ENCODE measurements at places on chromosomes 7 and 10.

DNA sequence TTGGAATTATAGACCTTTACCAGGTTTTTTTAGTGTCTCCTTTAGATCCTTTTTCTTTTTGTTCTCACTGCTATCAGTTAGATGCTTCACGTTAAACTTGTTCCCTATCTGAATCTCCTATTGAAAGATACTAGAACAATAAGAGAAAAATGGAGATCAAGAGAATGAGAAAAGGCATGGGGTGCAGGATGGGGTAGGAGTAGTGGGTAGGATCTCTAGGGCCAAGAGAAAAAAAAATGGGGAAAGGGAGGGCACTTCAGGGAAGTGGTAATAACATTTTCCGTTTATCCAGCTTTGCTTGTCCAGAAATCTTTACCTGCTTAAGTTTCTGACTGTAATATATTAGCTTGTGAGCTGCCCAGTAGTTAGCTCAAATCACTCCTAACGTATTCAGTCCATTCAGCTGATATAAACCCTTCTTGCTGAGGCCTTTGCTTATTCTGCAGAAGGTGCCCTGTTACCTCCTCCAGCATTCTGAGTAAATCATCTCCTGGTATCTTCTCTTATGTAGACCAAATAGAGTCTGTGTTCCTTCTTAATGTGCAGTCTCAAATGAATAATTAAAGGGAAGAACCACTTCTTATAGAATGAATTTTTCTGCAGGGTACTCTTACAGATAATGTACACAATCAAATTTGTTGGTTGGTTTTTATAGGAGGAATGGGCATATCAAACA is 69.7 kb downstream of the ZNRF2 start:
- no peak for DNase-seq

DNA sequence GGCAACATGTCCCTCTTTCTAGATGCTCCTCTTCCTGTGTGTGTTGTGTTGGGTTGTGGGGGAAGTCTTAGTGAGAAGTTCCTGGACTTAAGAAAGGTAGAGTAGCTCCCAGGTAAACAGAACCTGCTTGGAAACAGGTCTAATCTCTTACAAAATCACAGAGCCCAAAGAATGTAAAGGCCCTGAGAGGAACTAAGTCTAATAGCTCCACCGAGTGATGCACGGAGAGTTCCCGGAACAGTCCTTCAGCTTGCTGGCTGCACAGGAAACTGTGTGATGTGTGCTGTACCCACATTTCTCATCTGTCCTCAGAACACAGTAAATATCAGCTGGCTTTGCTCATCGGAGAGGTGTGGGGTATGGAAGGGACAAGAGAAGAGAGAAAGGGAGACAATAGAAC is 182.6 kb upstream of the LYZL1 start:
- DNase-seq, result no peak

GRCh38 chr10:45580371-45581215 is 92.0 kb downstream of the ZFAND4 start:
- no peak for DNase-seq

DNA sequence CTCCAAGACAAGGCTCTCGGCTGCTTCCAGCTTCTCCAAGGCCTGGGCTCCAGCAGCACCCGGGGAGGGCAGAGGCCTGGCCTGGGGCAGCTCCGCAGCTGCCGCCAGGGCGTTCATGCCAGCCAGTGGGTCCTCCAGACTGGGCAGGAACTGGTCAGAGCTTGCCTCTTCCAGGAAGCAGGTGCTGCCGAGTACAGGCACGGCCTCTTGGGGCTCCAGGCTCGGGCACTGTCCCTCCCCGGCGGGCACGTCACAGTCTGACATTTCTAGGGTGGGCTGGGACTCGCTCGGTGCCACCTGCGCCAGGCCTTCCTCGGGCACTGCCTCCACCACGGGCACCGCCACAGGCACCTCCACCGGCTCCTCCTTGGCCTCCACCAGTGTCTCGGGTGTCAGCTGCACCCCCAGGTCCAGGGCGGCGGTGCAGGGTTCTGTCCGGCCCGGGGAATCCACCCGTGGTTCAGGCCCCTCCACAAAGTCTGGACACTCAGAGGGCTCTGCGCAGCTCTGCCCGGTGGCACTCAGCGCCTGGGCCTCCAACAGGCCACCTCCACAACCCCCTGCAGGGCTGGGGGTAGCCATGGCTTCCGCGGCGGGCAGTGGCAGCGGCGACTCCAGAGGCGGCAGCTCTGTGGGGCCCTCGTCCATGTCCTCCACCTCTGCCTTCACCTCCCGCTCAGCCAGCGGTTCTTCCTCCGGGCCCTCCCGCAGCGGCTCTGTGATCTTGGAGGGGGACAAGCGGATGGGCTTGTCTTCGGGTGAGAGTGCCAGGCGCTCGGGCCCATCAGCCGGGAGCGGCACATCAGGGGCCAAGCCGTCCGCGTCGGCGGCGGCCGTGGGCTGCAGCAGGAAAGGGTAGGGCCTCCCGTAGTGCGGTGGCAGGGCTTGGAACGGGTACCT is 52.9 kb downstream of the TNRC18 start:
- DNase-seq, result no peak

GRCh38 chr10:50279489-50279888 is 28.2 kb upstream of the ASAH2 start:
- DNase-seq, result no peak

- DNase-seq, result no peak
These were observed 120.7 kb upstream of the ADARB2 start for GRCh38 chr10:1858048-1858447.

- DNase-seq, result no peak
These were observed 17.6 kb upstream of the AKR1C3 start for GRCh38 chr10:5076615-5077014.

DNA sequence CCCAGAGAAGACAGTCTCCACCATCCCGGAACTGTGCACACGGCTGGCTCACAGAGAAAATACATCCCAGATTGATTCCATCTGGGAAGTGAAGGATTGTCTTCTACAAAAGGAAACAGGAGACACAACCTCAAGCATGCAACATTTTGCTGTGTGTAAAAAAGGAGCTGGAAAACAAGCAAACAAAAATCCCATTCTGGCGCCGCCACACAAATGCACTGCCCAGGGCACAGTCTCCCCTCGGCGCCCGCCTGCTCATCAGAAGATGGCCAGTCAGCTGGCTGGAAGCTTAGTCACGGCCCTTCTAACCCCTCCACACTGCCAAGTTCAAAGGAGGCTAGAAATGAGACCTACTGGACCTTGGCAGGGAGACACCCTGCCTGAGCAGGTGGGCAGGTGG is 14.1 kb upstream of the CYTH3 start:
- no peak for DNase-seq

DNA sequence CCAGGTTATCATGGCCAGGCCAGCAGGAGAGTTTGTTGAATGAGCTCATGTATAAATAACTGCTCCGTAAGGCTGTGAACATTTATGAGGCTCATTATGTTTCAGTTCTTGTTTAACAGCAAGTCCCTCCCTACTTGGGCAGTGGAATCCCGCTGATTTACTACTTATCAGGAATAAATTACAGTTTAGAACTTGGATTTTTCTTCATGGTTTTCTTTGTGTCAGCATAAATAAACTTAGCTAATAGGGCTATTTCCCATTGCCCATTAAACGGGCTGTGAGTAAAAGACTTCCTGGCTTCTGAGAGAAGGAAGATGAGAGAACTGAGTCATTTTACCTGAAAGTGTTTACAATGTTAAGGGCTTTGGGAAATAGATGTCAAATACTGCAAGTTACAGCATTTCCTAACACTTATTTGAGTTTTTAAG is 701.6 kb upstream of the ANKRD30A start:
- no peak for DNase-seq

DNA sequence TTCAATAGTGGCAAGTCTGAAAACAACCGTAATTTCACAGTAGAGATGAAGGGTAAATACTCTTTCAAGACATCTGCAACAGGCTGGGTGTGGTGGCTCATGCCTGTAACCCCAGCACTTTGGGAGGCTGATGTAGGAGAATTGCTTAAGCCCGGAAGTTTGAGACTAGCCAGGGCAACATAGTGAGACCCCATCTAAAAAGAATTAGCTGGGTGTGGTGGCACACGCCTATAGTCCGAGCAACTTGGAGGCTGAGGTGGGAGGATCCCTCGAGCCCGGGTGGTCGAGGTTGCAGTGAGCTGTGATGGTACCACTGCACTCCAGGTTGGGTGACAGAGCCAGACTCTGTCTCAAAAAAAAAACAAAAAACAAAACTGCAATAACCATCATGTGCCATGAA is 71.8 kb downstream of the PFKFB3 start:
- no peak for DNase-seq

GRCh38 chr7:49433794-49434193 is 339.6 kb upstream of the VWC2 start:
- DNase-seq, result no peak

DNA sequence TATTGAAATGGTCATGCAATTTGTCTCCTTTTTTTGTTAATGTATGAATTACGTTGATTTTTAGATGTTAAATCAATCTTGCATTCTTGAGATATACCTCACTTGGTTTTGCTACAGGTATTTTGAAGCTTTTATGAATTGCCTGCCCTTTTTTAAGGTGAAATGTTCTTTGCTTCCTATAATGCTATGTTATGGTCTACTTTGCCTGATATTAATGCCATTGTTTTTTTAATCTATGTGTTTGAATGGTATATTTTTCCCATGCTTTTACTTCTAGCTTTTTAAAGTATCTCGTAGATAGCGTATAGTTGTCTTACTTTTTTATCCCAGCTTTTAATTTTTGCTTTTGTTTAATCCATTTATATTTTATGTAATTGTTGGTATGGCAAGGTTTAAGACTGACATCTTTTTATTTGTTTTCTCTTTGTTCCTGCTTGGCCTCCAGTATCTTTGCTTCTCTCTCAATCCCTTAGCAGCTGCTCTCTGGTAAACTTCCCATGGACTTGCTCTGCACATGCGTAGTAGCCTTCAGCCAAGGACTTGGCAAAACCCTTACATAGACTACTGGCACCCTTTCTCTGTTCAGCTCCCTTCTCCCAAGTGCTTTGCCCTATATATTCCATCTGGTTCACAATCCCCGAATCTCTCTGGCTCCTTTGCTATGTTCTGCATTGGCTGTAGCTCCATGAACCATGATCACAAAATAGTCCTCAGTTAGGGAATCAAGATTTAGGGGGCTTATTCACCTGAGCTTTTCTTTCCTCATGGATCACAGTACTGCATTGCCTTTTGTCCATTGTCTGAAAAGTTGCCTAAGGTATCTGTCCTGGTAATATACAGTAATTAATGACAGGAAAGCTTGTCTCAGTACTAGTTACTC is 8.4 kb downstream of the TRIM24 start:
- peak; percentile 67 for DNase-seq

DNA sequence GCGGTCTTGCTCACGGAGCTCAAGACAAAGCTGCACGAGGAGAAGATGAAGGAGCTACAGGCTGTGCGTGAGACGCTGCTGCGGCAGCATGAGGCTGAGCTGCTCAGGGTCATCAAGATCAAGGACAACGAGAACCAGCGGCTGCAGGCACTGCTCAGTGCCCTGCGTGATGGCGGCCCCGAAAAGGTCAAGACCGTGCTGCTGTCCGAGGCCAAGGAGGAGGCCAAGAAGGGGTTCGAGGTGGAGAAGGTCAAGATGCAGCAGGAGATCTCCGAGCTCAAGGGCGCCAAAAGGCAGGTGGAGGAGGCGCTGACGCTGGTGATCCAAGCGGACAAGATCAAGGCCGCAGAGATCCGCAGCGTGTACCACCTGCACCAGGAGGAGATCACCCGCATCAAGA is 51.4 kb downstream of the JAKMIP3 start:
- DNase-seq, result no peak

DNA sequence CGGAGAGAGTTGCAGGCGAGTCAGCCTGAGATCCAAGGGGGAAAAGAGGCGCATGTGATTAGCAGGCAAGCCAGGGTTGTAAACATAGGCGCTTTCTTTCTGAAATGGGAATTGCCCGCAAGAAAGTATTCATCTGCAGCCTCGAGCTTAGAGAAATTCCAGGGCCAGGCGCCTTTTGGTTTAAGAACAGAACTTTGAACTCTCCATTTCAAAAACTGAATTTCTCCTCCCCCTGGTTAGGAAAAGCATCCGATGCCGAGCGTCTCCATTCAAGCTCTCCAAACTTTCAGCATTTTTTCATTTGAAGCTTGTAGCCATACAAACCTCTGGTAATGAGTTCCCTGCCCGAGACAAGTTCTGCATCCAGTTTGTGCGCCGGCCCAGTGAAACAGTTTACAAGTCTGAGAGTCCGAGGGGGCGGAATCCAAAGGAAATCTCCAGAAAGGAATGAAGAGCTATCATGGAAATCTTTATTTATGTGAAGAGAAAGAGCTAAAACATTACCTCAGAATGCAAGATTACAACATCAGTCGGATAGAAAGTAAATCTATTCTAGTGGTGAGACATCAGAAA is 69.9 kb downstream of the FAM204A start:
- peak; percentile 22 for DNase-seq

GRCh38 chr10:45353186-45353585 is 20.8 kb upstream of the ALOX5 start:
- DNase-seq, result no peak

- no peak for DNase-seq
These were observed 25.1 kb upstream of the UPP1 start for GRCh38 chr7:48063985-48064384.

- DNase-seq, result no peak
These were observed 265.7 kb upstream of the IMMP2L start for GRCh38 chr7:111827863-111828504.

- no peak for DNase-seq
These were observed 18.2 kb downstream of the ARID5B start for GRCh38 chr10:61919646-61920215.

GRCh38 chr10:100999742-101000126 is at the start of gene LZTS2:
Gene LZTS2 (plus strand): TSS chr10:100999808. CDS start chr10:101002539, 2,731 bp downstream.
- no peak for DNase-seq

GRCh38 chr7:96530786-96531185 is 178.9 kb downstream of the SEM1 start:
- DNase-seq, result no peak

- no peak for DNase-seq
These were observed 76.3 kb upstream of the MRLN start for GRCh38 chr10:59829601-59830000.

GRCh38 chr10:1549591-1550290 is 187.6 kb downstream of the ADARB2 start:
- no peak for DNase-seq

DNA sequence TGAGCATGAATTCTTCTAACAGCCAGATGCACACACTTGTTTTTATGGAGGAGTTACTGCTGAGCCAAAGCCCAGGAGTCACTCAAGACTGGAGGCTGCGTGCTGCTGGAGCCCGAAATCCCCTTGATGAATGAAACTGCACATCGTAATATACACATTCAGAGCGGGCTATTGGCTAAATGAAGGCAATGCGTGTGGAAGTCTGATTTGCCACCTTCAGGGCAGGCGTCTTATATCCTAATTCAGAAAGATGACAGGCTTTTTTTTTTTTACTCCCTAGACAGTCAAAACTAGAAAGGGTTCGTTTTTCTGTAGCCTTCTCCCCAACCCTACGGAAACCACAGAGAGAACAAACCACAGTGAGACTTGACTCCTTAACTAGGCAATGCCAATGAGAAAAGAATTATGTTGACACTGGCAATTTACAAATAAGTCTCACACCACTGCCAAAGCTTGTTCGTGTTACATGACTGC is 227.2 kb upstream of the KLF14 start:
- no peak for DNase-seq

DNA sequence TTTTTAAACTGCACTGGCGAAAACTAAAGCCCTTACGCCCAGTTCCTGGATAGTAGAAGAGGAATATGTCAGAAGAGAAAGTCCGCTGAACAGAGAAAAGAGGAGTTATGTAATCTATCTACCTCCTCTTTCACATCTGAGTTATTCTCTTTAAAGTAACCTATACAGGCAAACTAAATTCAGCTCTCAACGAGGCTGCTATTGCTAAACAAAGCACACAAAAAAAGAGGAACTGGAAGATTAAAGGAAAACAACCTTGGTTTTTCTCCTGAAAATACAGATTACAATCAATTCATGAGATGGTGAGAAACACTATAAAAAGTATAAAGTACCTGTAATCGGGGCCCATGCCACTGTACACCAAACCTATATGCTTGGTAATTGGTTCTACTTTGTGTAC is 5.8 kb downstream of the PSMA2 start:
- DNase-seq, result no peak
